ENCODE measurements at places on chromosomes 12 and 14. TPM values are rescaled to one million over a fixed set of nuclear protein-coding genes. Genes with fewer than 3 reads are reported as not detected.

DNA sequence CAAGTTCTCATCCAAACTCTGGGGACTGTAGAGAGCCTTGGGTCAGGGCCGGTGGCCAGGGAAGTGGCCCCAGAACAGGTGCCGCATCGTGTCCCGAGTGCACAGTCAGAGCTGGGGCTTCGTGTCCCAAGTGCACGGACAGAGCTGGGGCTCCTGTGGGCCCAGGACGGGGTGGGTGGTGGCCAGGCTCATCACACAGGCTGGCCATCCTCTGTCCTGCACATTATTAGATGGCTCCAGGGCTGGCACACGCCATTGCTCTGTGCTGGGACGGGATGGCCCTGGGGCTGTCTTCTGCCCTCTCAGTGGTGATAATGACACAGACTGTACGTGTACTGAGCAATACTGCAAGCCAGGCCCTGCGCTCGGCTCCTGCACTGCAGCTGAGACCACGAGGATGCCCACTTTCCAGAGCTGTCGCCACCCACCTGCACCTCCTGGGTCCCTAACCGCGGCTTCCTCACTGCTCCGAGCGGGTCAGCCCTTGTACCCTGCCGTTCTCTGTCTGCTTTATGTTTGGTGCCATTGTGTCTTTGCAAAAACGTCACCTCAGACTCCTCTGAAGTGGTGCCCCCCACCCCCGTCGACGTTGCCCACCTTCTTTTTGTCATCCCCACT is 1.9 kb downstream of the FBRSL1 start:
- DNase-seq, result no peak

C14orf132 gene
- 20.6 TPM for total RNA-seq

GRCh38 chr12:42756841-42757623 is 167.5 kb upstream of the PRICKLE1 start:
- DNase-seq, result peak; percentile 63

- no peak for DNase-seq
These were observed 130.8 kb downstream of the ADGRD1 start for GRCh38 chr12:131084341-131085011.

DNA sequence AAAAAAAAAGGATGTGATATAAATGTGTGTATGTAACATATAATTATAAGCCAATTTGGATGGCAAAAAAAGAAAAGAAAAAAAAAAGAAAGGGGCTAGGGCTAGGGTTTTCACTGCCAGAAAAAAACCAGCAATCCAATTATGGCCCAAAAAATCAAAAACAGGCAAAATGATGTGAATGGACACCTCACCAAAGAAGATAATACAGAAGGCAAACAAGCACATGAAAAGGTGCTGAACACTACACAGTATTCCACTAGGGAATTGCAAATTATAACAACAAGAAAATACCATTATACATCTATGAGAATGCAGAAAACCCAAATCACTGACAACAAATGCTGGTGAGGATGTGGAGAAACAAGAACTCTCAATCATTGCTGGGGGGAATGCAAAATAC is 12.1 kb upstream of the MIPOL1 start:
- no peak for DNase-seq

DNA sequence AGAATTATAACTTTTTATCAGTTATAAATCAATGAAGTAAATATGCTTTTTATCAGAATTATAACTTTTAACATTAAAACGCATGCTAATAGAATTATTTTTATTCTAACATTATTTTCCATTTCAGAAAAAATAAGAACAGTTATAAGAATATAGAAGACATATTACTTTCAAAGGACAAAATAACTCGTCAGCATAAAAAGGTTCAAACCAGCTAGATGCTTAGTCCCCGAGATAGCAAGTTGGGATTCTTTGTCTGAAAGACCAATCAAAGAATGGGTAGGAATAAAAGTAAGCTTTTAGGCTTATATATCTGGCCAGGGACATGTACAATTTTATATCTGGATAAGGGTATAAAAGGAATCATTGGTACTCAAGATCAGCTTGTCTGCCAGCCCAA is 66.0 kb downstream of the GPR137C start:
- DNase-seq, result no peak

GRCh38 chr12:126704609-126705008 is 1562.4 kb upstream of the TMEM132C start:
- no peak for DNase-seq
